ENCODE measurements at places on chromosomes 13 and 19.

GRCh38 chr19:56423276-56423984 is 19.3 kb downstream of the ZNF583 start:
- DNase-seq, result no peak

DNA sequence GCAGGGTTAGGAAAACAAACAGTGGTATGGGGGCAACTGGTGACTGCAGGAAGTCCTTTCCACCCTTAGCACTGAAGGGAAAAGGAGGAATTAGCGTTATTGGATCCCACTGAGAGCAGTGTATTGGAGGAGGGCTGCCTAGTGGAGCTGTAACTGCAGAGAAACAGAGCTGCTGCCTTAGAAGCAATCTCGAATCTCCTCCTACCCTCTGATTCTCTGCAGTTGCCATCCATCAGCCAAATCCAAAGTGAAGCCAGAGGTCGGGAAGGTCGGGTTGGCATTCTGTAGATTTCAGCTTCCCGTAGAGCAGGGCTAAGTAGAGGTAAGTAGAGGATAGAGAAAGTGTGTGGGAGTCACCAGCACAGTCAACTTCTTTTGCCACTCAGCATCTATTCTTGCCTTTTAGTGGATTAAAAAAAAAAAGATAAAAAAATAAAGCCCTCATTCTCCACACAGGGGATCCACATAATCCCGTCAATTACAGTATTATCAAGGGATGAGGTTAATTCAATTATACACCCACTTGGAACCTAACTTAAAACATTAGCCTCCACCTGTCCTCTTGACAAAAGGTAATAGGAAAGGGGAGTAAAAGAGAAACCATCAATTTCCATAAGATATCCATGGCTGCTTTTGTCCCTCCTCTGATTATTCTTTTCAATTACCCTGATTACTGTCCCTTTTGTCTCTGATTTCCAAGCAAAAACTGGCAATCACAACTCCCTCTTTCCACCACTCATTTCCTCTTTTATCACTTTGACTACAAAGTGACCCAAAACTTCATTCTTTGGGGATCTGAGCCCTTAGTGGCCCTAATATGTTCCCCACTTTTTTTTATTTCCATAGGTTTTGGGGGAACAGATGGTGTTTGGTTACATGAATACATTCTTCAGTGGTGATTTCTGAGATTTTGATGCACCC is 234.7 kb downstream of the RBM26 start:
- DNase-seq, result no peak

- peak; percentile 82 for DNase-seq
These were observed 10.4 kb upstream of the JUND start for GRCh38 chr19:18291590-18292461.

DNA sequence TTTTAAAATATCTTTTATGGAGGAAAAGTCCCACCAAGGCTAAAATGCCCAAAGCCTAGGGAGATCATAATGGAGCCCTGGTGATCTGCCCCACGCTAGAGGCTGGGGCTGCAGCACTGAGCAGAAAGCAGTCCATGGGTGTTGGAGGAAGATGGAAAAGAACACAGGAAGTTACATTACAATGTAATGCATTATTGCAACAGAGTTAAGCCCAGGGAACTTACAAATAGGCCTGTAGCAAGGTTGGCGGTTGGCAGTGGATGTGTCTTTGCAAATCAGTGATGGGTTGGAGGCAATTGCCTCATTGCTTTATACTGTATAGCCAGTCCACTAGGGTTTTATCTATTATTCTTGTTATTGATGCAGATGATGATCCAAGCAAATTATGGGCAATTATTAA is 399.9 kb downstream of the NDFIP2 start:
- DNase-seq, result no peak

GRCh38 chr13:45337395-45337794 is 3.6 kb downstream of the TPT1 start:
- DNase-seq, result no peak

- DNase-seq, result no peak
These were observed 1446.8 kb downstream of the UQCRFS1 start for GRCh38 chr19:27765912-27766725.

- DNase-seq, result no peak
These were observed 512 bp upstream of the ZNF93 start for GRCh38 chr19:19900139-19900728.

DNA sequence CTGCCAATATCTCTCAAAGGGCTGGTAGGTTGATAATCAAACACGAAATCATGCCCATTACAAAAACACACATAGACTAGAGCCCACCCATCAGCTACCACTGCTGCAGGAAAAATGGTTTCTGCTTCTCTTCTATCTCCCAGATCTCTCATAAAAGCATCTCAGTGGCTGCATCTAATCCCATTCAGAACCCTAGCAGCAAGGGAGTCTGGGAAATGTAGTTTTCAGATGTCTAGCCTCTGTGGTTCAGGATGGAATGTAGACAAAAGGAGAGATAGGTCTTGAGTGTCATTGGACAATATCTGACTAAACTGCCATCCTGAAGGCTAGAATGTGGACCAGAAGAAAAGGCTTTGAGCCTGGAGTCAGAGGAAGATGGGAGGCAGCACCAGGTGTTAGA is 32.1 kb downstream of the RDH8 start:
- DNase-seq, result no peak

DNA sequence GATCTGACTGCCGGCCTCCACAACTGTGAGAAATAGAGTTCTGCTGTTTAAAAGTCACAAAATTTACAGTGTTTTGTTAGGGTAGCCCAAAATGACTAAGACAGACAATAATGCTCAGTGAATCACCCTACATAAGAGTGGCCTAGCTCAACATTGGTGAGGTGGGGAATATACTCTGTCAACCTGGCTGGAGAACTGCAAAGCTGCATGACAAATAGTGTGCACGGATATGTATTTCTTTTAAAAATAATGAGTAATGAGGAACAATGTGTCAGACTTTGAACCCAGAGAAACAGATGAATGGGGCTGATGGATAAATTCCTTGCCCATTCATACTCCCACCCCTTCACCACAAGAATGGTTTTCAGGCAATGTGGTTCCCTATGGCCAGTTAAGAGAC is 372.4 kb downstream of the SUCLA2 start:
- no peak for DNase-seq

DNA sequence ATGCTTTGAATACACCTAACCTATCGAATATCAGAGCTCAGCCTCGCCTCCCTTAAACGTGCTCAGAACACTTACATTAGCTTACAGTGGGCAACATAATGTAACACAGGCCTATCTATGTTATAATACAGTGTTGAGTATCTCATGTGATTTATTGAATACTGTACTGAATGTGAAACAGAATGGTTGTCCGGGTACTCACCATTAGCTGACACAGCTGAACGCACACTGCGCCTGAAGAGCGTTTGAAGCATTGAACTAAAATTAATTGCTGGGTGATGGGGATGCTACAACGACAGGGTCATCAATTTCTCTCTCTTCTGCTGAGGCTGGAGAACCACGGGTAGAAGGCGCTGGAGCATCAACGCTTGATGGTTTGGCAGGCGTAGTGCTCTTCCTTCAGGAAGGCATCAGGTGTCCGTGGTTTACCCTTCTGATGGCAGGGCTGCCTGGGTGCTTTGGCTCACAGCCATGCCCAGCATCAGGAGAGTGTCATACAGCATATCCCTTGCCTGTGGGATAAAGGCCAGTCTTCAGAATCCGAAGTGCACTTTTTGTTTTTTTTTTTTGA is 46.9 kb upstream of the UBE2L5 start:
- DNase-seq, result no peak

- DNase-seq, result no peak
These were observed 18.2 kb downstream of the HPN start for GRCh38 chr19:35059799-35060091.

DNA sequence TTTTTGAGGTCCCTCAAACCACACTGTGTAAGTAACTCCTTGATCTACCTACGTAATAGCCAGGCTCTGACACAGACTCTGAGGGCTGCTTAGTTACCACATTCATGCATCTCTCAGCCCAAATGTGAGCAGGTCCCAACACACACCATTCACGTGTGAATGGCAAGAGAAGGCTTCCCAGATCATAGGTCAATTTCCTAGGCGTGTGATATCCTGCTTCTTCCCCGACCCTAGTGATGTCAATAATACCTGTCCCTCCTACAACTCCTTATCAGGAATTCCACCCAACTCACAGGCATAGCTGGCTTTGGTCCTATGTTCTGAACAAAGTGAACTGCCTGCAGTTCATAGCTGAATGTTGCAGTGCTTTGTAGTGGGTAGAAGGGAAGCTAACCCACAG is 334.5 kb downstream of the RFC3 start:
- DNase-seq, result no peak

DNA sequence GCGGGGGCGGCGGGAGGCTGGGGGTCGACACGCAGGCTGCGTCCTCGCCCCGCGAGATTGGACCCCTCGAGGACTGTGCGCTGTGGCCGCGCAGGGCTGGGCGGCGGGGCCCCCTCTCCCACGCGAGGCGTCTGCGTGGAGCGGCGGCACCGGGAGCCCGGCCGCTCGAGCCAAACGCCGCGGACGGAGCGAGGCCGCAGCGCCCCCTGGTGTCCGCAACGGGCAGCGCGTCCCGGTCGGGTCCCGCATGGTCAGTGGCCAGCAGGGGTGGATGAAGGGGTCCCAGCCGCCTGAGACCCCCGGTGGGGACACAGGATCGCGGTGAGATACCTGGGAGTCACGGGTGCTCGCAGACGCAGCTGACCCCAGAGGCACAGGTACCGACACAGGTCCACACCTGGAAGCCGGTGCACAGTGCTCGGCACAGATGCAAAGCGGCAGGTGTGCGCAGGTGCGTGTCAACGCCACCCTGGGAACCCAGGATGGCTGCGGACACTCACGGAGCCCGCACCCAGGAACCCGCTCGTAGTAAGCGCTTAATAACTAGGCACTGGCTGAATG is 2.1 kb upstream of the CIRBP start:
- DNase-seq, result peak; percentile 57

DNA sequence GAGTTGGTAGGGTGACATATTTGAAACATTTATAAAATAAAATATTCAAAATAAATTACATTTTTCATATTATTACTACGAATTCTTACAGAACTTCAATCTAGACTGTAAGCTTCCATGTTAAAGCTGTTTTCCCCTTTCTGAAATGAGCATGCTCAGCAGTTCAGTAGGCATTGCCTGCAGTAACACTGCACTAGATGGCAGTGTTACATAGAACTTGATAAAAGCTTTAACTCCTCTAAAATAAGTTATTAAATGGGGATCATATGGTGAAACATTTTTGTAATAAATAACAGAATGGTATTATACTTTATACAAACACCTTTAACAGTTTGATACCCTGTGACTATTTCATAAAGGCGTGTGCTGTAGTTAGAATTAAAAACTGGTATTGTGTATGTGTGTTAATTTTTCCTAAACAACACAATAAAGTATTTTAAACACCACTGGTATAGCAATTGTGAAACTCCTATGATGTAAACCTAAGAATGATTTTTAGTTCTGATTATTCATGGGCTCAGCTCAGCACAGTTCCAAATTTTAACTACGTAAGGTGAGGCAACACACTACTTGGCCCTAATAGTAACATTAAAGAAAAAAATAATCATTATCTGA is 11.6 kb upstream of the GPR18 start:
- DNase-seq, result no peak

GRCh38 chr19:17527326-17527725 is 15.9 kb downstream of the PGLS start:
- no peak for DNase-seq

- peak; percentile 10 for DNase-seq
These were observed 83.2 kb upstream of the IRS2 start for GRCh38 chr13:109869312-109870237.

GRCh38 chr19:3359015-3359918 is 7.1 kb upstream of the NFIC start:
- DNase-seq, result no peak

DNA sequence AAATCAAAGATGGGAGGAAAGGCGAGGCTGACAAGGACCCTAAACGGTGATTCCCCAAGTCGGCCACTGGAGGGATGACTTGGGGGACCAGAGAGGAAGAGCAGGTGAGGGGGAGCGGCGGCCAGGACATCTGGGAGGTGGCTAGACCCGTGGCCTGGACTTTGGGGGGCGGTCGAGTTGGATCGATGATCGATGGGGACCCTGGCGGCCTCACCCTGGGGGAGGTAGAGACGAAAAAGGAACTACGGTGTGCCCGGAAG is 7.7 kb upstream of the CIRBP start:
- DNase-seq, result no peak

DNA sequence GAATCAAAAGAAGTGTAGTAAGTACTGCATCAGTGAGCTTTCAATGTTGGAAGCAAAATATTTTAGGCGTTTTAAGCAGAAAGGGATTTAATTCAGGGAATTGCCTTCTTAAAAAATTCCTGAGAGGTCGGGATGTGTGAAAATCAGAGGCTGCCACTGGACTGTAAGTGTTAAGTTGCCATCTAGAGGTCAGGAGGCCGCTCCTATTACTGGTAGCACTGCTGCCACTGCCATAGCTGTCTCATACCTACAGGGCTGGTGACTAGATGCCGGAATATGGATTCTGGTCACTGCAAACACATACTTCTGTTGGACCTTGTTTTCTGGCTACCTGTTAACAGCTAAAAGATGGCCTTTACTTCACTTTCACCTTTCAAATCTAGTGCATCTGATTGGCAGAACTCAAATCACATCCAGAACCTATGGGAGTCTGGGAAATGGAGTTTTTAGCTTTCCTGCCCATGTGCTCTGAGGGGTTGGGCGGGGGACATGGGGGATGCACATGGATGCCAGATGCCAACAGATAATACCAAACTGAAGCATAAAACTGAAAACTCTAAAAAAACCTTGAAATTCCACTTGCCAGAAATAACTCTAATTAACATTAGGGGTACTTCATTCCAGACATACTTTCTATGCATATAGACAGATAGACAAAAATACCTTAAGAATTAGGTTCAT is 29.8 kb downstream of the DGKH start:
- DNase-seq, result no peak

All from stimulated activated CD4-positive, alpha-beta T cell treated with anti-CD3 and anti-CD28 coated beads, Interleukin-15, amount 100 ng/mL, for 48 hours (primary cell).